ENCODE measurements at places on chromosomes 16 and 17.

- DNase-seq = no peak
Observed at GRCh38 chr17:49016775-49017463, 19.7 kb downstream of the IGF2BP1 start.

GRCh38 chr17:1231456-1231855, 38.8 kb upstream of the BHLHA9 start:
- DNase-seq = no peak

DNA sequence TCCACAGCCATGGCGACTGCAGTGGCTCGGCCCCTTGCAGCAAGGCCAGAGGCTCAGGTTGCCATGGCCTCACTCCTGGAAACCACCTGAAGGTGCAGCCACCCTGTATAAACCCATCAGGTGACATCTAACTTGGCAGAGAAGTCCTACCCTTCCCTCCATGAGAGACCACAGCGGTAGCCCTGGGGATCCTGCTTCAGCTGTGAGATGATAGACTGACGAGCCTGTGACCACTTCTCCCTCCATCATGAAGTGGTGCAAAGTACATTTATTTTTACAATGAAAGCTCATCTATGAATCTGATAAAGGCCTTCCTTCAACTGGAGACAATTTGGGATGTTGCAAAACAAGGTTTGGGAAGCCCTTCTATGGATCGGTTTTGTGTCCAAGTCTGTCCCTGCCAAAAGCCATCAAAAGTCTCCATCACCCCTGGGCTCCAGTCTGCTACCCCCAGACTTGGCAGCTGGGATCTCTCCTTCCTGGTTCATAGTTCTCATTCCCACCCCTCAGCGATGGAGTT, 1.8 kb downstream of the ZACN start:
- DNase-seq = no peak

GRCh38 chr17:47884905-47885730, 10.9 kb upstream of the SP2 start:
- DNase-seq = no peak

- DNase-seq = peak; percentile 68
Observed at GRCh38 chr17:42183741-42184711, 1.2 kb downstream of the HCRT start.

GRCh38 chr16:11824362-11824761, 27.0 kb downstream of the RSL1D1 start:
- no peak for DNase-seq

GRCh38 chr16:86614699-86615098, 36.4 kb downstream of the FOXL1 start:
- DNase-seq = no peak

GRCh38 chr16:79276501-79276900, 324.0 kb downstream of the MAF start:
- DNase-seq = no peak

DNA sequence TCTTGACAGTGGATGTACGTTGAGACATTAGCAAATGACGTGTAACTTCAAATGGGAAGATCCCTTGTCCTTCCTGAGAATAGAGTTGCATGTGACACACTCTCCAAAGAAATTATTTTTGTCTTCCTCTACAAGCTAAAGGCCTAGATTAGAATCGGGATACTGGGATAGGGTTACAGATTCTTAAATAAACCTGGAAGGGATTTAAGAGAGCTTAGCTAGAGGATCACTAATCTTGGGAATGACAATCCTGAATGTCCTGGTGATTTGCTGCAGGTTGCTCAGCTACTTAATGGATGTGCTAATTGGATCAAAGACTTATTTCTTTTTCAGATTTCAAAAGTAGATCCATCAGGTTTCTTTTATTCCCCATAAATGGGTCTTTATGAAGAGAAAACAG, 101.9 kb downstream of the KCNJ2 start:
- DNase-seq = no peak

DNA sequence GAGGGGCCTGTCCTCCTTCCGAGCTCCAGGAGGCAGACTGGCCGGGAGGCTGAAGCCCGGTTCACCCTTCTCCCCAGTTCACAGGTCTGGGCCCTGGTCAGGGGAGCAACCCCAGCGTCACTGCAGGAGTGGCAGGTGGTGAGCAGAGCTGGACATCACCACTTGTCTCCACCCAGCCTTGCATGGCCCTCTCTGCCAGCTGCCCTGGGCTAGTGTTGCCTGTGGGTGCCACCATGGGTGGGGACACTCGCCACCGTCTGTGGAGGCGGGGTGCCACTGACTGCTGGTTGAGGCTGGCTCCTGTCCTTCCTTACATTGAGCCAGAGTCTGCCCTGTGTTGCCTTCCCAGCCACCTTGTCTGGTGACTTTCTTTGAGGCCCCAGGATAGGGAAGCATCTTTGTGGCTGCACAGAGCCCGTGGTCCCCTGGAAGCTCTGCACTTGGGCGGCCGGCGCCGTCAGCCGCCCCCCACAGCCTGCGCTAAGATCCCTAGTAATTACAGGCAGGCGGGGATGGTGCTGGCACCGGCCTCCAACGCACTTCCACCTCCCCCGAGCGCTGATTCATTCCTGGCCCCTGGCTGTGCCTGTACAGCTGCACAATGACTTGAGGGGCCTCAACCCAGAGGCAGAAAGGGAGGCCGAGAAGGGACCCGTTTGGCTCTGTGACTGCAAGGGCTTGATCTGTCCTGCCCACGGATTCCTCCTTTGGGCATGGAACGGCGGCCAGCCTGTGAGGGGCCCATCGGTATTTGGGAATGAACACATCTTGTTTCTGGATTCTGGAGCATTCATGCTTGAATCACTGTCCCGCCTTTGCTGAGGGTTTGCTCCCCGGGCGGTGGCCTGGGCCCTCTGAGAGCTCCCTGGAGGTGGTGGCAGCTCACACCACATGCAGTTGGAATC, 5.2 kb downstream of the BAIAP2 start:
- DNase-seq = no peak

GRCh38 chr17:1177016-1177700, 2.6 kb downstream of the ABR start:
- DNase-seq = no peak

- DNase-seq = no peak
Observed at GRCh38 chr17:12909046-12909445, 108.8 kb downstream of the ELAC2 start.

DNA sequence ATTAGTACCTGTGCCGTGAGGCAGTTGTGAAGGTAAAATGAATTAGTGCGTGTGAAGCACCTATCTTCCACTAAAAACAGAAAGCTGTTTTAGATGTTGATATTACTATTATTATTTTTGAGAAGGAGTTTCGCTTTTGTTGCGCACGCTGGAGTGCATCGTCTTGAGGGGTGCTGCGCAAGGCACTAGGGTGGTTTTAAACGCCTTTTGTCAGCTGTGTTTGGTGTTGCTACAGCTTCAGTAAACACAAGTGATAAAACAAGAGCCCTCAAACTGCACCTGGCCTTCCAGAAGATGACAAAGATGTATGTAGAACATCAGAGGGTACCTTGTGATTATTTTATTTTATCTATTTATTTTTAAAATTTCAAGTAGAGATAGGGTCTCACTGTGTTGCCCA, 38.2 kb downstream of the PLCG2 start:
- no peak for DNase-seq

GRCh38 chr17:1978396-1978949, 46.7 kb downstream of the RTN4RL1 start:
- DNase-seq = peak; percentile 10

DNA sequence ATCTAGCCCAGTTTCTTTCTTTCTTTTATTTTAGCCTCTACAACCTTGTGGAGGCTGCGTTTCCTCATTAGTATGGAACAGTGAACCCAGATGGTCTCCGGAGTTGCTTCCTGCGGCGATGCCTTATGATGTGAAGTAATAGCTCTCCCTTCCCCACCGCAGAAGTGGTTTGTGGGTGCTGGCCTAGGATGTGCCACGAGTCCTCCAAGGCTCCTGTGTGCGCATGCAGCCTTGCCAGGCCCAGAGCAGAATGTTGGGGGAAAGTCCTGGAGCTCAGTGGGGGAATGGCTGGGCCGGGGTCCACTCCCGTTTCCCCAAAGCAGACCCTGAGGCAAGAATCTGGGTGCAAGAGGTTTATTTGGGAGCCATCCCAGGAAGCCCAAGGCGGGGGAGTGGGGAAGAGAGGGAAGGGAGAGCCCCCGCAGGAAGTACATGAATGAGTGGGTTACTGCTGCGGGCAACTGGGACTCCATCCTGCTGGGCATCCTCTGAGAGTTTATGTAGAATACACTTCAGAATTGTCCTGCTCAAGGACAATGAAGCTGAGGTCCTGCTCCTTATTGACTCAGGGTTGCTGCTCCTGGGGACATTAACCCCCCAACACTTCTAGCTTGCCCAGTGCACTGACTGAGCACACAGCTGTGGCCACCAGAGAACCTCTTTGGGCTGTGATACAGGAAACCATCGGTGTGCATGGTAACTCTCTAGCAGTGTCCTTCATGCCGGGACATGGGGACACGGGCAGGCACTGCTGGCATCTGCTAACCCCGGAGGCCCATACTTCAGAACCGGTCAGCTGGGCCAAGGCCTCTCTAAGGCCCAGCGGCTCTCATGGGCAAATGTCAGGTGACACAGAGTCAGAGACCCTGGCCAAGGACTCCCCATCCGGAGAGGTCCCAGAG, 3.7 kb upstream of the HCRT start:
- no peak for DNase-seq

DNA sequence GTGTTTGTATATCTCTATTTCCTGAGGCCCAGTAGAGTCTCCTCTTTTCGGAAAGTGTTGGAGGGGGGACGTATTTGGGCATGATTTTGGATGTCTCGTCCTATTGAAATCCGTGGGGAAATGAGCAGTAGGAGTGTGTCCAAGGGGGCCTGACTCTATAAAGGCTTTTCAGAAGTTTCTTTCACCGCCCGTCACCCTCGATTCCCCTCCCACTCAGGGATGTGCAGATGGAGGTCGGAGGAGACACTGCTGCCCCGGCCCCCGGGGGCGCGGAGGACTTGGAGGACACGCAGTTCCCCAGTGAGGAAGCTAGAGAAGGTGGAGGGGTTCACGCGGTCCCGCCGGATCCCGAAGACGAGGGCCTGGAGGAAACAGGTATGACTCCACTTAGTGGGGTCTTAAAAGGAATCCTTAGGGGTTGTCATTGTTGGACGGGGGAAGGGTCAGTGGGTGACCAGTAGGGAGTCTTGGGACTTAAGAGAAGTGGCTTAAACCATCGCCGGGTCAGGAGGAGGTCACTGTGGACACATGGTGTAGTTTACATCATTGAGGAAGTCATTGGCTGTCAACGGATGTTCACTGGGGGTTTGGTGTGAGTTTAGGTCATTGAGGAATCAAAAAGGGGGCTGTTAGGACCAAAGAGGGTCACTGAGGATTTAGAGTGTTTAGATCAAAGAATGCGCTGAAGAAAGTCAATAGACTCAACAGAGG, 424 bp downstream of the MON1B start:
- DNase-seq = no peak

DNA sequence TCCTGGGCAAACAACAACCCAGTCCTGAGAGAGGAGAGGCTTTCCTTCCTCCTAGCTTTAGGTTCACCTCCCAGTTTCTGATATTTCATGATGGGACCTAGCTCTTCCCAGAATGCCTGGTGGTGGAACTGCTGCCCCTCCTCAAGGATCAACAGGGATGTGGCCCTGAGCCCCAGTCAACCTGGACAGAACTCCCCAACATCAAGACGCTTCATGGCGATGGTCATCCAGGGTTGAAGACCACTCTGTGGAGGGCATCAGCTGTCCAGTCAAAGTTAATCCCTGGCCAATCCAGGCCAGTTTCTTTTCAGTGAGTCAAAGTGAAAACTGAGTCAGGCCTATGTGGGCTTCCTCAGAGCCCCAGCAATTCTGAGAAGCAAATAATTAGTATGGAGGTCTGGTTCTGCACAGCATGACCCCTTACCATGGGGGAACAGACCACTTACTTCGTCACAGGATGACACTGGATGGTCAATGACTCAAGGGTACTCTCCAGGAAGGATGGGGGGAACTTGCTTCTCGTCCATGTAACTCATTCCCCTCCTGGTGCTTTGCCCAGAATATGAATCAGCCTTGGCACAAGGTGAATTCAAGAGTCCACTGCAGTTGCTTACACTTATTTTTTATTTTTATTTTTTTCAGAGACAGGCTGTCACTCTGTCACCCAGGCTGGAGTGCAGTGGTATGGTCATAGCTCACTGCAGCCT, 14.7 kb upstream of the XYLT2 start:
- no peak for DNase-seq

DNA sequence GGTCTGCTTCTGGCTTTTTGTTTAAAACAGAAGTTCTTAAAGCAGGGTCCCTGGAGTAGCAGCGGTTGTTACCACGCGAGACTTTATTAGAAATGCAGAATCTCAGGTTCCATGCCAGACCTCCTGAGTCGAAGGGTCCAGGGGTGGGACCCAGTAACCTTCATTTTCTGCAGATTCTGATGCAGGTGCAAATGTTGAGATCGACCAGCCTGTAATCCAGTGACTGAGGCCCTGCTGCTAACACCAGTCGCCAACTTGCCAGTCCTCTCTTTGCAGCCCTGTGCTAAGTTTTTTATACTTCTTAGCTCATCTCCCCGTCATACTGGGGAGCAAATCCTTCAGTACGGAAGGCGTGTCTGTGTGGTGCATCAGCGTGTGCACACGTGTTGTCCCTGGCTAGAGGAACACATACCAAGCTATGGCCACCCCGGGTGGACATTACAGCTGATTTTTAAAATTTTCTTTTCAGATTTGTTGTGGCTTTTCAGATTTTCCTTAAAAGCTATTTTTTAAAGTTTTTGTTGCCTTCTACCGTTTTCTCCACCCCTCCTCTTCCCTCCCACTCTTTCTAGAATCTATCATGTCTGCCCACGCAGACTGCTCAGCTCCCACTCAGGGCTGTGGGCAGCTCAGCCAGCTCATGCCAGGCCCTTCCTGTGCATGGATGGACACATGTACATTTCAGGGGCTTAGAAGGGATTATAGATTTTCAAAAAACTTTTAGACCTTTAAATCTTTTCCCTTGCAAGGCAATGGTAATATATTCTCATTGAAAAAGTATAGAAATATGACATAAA, 57.7 kb downstream of the MEAK7 start:
- no peak for DNase-seq

- no peak for DNase-seq
Observed at GRCh38 chr16:66266436-66267291, 99.8 kb upstream of the CDH5 start.

GRCh38 chr16:50526249-50526648, 21.9 kb upstream of the NKD1 start:
- DNase-seq = no peak

DNA sequence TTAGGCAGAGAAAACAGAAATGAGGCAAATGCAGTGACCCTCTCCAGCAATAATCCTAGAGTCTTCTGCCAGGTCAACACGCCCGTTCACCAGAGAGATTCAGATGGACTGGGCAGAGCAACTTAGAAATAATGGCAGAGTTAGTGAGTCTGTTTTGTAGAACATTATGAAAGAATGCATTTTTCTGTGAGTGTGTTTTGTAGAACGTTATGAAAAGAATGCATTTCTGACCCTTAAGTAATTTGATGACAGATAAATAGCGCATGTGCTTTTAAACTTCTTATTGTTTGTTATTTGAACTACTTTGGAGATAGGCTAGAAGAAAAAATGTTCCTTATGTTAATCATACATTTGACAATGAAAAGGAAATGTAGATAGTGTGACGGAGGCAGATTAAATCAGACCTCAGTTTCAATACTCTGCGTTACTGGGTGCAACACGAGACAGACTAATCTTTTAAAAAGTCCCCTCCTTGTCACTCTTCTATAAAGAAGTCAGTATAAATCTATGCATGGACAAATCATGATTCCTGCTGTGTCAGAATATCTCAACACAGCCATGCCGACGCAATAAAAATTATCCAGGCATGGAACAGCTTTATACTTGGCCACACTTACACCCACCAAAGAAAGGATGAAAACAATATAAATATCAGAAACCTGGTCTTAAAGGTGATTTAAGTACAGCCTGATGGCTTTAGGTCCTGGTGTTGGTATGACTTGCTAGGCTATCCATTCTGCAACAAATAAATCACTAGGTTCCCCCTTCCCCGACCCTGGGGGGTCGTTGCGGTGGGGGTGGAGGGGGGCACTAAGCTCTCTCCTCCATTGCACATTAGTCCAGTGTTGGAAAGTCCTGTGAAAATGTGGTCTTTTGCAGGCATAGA, 47.8 kb downstream of the MARCHF10 start:
- no peak for DNase-seq

All from NCI-H1092 treated with DMSO at 0.1 percent for 48 hours (cell line).